ENCODE measurements at places on chromosomes 13 and 19.

DNA sequence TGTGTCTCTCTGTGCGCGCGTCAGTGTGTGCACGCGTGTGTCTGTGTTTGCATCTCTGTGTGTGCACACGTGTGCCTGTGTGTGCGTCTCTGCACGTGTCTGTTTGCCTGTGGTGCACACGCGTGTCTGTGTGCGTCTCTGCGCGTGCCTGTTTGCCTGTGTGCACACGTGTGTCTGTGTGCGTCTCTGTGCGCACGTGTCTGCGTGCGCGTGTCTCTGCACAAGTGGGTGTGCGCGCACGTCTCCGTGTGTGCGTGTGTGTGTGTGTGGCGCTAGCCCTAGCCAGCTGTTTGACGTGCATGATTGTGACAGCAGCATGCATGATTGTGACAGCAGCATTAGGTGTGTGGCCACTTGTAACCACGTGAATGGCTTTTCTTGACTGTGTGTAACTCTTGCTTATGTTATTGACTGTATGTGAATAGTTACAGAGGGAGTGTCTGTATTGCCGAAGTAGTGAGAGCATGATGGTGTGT lies 31.1 kb downstream of the ZNF146 start:
- no peak for DNase-seq

DNA sequence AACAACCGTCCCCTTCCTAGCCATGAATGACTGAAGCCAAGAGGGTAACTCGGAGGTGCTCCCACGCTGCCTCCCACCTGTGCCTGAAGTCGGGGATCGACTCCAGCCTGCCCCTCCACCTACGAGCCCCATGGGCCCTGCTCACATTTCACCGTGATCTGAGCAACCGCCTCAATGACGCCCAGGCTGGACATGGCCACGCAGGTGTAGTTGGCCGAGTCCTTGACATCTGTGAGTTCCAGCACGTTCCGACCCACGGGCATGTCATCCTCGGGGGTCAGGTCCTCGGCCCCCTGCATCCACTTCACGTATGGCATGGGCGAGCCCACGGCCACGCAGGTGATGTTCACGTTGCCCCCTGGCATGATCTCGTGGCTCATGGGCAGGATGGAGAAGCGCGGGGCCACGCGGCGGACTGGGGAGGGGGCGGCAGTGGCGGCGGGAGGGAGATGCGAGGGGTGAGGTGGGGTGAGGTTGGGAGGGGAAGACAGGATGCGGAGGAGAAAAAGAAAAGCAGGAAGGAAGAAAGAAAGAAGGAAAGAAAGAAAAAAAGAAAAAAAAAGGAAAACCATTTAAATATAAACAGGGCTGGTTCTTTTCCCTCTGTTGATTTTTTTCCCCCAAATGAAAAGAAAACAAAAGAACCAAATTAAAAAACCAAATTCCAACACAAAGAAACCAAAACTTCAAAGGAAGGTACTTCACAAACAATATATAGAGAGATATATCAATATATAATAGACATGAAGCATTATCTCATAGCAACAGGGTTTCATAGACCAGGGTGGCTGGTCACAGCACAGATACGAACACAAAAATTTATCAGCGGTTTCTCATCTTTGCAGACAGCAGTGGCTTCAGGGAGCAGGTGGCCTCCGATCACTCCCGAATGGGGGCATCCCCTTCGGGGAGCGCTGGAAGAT lies 94.7 kb downstream of the PTPRS start:
- DNase-seq, result no peak

DNA sequence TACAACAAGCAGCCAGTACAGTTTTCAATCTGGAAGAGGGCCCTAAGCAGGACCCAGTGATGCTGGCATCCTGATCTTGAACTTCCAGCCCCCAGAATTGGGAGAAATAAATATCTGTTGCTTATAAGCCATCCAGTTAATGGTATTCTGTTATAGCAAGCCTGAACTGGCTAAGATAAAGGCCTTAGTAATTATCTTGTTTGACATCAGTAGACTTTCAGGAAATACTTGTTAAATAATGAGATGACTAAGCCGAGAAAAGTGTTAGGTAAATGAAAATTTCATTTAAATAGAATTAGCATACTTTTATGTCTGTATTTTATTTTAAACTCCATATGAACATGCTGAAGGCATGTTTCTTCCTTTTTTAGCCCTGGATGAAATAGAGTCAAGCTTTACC lies 188.2 kb downstream of the OLFM4 start:
- no peak for DNase-seq

DNA sequence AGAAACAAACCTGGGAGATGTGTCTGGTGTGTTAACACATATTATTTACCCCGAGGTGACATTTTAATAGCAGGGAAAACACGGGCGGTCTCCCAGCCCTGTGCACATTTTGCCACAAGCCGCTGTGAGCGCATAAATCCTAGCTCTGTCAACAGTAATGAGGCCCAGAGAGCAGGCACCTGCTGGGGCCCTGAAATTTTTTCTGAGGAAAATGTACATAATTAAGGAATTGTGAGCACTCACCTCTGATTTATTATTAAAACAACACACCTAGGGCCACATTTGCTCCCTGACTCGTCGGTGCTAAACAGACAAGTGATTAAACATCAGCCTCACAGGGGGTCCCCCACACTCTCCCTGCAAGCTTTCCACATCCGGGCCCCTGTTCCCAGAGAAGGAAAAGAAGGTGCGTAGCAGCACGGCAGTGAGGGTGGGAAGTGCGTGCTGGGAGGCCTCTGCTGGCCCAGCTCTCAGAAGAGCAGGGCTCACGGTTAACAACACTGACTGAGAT lies 616.3 kb downstream of the UQCRFS1 start:
- DNase-seq, result no peak

DNA sequence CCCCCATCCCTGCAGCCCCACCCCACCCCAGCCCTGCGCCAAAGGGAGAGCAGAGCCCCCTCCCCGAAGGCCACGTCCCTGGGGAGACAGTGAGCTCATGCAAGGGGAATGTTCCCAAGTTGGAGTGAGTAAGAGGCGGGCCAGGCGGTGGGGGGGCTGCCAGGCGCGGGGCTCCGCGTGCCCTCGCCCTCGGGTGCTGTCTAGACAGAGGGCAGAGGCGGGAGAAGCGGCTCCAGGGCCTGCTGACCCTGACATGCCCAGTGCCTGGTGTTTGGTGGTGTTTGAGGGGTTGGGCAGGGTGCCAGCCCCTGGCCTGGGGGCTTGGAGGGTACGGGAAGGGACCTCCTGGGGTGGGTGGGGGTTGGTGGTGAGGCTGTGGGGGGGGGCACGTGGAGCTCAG lies 1.0 kb downstream of the FSTL3 start:
- no peak for DNase-seq

GRCh38 chr13:28056426-28056825 lies 44.0 kb downstream of the FLT3 start:
- no peak for DNase-seq

DNA sequence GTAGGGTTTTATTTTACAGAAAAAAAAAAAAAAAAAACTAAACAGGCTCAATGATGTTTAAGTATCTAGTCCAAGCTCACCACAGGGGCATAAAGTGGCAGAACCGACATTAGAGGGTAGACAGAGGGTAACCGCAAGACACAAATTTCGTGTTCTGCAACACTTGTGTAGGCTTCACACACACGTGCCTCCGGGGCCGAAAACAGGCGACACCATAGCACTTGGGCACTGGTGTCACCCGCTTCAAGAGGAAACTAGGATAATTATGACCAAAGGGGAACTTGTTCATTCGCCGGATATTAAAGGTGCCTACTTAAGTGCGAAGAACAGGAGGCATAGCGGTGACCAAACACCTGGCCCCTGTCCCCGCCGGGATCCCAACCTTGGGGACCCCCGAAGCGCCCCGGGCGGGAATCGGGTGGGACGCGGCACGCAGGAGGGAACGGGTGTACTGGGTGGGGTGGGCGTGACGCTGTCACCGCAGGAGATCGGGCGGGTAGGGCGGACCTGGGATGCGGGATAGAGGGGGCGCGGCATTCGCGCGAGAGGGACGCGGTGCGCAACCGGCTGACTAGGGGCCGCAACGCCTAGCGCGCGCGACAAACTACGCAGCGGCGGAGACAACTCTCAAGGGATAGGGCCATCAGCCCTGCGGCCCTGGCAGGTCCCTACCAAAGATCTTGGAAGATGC lies 558 bp downstream of the MZT1 start:
- DNase-seq, result peak; percentile 61

DNA sequence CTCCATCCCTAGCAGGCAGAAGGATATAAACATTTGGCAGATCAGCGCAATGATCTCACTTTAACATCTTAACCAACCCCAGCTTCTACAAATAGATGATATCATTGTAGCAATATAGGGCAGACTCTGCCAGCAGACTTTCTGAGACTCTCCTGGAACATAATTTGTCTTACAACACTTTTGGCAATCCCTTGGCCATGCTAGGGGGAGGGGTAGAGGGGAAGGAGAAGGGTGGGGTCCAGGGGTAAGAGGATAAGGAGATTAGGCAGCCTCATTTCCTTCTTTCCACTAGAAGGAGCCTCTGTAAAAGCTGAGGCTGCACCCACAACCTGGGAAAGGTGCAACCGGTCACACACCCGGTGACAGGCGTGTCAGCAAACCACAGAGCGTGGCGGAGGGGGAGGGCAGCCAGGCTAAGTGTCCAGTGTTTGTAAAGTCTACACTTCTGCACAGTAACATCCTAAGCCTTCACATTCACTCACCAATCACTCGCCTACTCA lies 8.7 kb upstream of the UBAC2 start:
- DNase-seq, result no peak

- no peak for DNase-seq
Observed at GRCh38 chr19:1841209-1841924, 6.9 kb downstream of the REXO1 start.

DNA sequence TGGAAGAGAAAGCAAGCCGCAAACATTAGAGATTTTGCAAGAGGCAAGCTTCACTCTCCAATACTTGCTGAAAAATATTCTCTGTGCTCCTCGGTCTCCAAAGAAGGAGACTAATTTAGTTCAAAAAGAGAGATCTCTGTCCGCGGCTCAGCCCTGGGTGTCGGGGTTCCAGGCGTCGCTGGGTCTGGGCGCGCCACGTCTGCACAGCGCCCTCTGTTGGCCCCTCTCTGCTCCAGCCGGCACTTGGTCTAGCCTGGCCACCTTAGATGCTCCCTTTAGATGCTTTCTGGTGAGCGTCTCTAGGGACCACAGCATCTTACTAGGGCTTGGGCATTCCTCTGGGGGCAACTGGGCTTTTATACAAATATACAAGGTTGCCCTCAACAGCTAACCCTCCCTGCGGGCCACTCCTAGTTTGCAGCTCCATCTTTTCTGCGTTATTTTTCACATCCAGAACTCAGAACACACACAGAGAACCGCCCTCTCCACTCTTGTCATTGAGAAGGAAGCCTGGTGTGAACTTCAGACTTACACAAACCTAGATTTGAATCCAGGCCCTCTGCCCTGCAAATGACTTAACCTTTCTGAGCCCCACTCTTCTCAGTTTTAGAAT lies 78.3 kb downstream of the CYSLTR2 start:
- peak; percentile 4 for DNase-seq

- no peak for DNase-seq
Observed at GRCh38 chr13:20989656-20990321, 71.6 kb downstream of the LATS2 start.

- DNase-seq, result peak; percentile 9
Observed at GRCh38 chr19:41939861-41940730, 11.8 kb upstream of the ERFL start.

DNA sequence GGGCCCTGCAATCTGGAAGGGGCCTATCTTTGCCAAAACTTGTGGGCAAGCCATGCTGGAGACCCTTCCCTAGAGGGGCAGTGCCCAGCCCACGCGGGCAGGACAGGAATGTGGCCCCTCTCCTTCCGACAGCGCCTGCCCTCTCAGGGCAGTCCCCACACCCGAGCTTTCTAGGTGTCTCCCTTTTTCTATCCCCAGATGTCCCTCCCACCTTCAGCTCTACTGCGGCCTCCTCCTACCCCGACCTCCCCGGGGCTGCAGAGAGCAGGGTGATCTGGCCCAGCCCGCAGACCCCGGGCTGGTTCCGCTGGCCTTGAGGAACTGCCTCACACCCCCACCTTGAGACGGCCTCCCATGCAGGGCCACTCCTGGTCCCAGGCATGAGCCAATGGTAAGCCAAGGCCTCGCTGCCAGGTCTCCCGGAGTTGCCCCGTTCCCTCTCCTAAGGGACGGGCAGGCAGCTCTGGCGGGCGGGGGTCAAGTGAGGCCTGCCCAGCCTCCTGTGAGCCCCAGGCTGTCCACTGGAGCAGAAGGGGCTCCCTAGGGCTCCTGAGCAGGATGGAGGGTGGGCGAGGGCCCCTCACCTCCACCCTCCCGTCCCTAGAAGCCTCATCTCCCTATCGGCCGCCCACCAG lies 39.7 kb downstream of the KLF2 start:
- no peak for DNase-seq

GRCh38 chr19:11674067-11674492 lies 64.7 kb downstream of the ZNF823 start:
- no peak for DNase-seq

GRCh38 chr19:13741893-13742292 lies 22.4 kb upstream of the MRI1 start:
- DNase-seq, result no peak

GRCh38 chr19:34226036-34226435 lies 28.3 kb upstream of the GARRE1 start:
- no peak for DNase-seq
